ENCODE measurements at places on chromosomes 5 and 9.

GRCh38 chr9:37909326-37909725 is 5.4 kb upstream of the SLC25A51 start:
- no peak for DNase-seq

- no peak for DNase-seq
Observed at GRCh38 chr5:135711911-135712310, 122.6 kb upstream of the SLC25A48 start.

DNA sequence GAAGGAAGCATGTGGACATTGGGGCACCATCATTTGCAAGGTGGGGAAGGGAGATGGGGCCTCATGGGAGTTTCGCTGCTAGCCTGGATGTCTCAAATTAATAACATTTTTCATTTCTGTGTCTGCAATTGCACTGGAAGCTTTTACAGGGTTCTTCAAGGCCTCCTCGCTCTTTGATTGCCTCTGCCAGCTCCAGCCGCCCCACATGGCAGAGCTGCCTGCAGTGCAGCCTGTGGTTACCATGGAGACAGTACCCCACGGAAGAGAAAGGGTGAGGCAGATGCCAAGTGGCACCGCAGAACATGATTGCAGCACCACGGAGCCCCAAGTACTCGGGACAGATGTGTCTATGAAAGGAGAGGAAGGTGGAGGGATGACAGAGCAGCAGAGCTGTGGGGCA is 25.4 kb downstream of the CTNND2 start:
- no peak for DNase-seq

- DNase-seq: no peak
Observed at GRCh38 chr9:133187561-133188005, 21.5 kb downstream of the OBP2B start.

- no peak for DNase-seq
Observed at GRCh38 chr5:72515211-72515610, 8.0 kb upstream of the ZNF366 start.

DNA sequence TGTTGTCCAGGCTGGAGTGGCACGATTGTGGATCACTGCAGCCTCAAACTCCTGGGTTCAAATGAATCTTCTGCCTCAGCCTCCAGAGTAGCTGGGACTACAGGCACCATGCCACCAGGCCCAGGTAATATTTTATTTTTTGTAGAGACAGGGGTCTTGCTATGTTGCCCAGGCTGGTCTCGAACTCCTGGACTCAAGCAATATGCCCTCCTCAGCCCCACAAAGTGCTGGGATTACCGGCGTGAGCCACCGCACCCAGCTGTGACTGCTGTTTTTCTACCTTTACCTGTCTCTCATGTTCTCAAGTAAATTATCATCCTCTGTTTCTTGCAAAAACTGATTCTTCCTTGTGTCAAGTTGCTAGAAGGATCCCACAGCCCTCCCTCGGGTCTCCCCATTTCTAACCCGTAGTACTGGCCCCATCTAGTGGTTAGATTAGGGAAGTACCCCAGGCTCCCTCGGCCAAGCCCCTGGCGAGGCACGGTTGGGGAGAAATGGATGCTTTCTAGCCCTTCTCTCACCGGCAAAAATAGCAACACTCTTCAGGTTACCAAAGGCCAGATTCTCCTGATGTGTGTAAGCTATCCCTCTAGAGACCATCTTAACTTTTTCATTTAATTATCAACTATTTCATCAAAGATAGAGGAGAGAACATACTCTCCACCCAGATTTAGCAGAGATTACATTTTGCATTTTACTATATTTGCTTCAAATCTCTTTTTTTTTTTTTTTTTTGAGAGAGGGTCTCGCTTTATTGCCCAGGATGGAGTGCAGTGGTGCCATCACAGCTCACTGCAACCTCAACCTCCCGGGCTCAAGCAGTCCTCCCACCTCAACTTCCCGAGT is 19.2 kb upstream of the TOR1B start:
- DNase-seq: peak; percentile 85

DNA sequence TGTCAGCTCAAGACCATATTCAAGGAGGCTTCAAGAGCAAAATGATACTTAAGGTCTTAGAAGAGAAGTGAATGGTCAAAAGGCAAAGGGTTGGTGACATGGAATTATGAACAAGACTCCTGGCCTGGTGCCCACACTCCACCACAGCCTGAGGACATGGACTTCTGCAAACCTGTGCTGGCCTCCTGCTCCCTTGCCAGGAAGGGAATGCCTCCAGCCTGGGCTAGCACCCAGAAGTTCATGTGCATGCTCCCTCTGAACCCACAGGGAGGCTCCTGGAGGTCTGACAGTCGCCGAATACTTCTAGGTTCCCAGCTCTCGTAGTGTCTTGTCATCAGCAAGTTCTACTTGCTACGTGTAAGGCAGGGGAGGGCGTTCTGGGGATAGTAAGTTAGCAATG is 156.7 kb downstream of the FSTL4 start:
- DNase-seq: no peak

- no peak for DNase-seq
Observed at GRCh38 chr5:97165726-97166125, 17.3 kb downstream of the RIOK2 start.

- DNase-seq: no peak
Observed at GRCh38 chr5:26847041-26847736, 191.2 kb downstream of the CDH9 start.

DNA sequence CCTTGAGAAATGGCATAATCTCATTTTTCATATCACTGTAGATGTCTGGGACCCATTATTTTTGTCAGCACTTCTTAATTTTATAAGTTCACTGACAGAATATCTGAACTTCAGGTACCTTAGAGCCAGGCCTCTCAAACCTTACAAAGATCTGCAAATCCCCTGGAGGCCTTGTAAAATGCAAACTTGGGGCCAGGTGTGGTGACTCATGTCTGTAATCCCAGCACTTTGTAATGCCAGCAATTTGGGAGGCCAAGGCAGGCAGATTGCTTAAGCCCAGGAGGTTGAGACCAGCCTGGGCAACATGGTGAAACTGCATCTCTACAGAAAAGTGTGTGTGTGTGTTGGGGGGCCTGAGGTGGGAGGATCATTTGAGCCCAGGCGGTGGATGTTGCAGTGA is 30.8 kb downstream of the RASGRF2 start:
- DNase-seq: no peak

DNA sequence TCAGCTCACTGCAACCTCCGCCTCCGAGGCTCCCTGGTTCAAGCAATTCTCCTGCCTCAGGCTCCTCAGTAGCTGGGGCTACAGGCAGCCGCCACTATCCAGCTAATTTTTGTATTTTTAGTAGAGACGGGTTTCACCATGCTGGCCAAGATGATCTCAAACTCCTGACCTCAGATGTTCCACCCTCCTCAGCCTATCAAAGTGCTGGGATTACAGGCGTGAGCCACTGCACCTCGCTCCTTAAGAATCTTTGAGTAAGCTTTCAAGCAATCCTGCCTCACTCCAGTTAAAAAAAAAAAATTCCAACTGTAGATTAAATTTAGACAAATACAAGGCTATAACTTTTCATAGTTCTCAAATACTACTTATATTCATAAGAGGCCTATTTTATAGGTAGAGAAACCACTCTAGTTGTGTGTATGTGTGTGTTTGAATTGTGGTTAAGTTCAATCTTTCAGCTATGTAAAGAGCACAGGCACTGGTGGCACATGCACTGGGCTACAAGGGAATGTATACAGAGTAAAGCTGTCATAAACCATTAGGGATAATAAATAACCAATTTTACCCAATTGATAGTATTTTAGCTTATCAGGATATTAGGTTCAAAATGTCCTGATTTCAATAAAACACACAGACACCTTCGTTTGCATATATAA is 50.6 kb upstream of the RAPGEF6 start:
- DNase-seq: no peak

DNA sequence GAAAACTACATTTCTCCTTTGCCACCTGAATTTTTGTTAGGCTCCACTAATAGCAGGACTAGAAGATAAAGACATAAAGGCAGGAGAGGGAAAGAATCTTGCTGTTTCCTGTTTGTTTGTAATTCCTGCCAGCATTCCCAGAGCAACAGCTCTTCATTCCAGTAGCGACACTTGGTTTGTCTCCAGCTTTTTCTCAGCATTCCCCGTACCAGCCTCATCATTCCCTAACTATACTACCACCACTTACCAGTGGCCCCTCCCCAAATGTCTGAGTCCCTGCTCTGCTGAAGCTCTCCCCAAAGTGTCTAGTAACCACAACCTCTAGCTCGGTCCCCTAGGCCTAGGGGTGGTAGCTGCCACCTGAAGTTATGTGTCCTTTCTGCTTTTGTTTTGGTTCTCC is 18.6 kb downstream of the CETN3 start:
- DNase-seq: no peak

DNA sequence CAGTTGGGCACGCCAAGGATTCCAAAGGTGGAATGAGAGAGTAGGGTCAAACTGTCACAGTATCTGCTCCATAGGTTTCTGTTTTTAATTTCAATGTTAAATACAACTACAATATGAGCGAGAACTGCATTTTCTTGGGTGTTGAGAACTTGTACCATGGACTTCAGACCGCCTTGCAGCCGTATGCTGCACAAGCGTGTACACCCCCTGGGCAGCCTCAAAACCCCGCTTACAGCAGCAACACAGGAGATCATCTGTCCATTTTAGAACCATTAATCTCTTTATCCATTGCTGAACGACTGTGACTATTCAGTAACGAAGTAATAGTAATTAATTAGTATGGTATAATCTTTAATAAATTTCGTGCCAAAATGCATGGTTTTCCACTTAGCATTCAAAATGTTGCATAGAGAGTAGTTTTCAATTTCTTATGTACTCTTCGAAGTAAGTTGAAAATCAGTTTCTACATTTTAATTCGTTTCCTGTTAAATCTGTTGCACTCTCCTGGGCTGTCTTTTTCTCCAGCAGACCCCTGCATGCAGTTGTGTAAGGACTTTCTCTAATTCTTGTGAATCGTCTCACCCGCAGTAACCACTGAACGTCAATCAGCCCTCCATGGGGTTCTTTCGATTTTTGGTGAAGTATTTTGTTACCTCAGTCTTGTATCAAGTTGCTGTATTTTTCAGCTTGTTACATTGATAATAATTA is 42.0 kb upstream of the GARNL3 start:
- DNase-seq: no peak

DNA sequence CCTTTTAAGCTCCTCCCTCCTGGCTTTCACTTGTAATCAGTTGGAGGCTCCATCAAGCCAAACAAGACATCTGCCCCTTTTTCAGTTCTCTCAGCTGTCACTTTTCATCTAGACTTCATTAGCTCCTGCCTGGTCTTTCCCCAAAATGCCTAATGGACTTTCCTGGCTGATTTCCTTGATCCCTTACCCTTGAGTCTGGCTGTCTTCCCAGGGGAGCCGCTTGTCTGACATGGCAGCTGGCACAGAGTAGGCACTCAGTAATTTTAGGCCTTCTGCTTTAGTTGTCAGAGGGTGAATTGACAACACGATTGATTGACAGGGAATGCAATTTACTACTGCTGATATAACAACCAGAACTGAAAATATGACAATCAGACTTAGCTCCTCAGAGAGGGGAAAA is 2.1 kb downstream of the C9orf153 start:
- DNase-seq: no peak

DNA sequence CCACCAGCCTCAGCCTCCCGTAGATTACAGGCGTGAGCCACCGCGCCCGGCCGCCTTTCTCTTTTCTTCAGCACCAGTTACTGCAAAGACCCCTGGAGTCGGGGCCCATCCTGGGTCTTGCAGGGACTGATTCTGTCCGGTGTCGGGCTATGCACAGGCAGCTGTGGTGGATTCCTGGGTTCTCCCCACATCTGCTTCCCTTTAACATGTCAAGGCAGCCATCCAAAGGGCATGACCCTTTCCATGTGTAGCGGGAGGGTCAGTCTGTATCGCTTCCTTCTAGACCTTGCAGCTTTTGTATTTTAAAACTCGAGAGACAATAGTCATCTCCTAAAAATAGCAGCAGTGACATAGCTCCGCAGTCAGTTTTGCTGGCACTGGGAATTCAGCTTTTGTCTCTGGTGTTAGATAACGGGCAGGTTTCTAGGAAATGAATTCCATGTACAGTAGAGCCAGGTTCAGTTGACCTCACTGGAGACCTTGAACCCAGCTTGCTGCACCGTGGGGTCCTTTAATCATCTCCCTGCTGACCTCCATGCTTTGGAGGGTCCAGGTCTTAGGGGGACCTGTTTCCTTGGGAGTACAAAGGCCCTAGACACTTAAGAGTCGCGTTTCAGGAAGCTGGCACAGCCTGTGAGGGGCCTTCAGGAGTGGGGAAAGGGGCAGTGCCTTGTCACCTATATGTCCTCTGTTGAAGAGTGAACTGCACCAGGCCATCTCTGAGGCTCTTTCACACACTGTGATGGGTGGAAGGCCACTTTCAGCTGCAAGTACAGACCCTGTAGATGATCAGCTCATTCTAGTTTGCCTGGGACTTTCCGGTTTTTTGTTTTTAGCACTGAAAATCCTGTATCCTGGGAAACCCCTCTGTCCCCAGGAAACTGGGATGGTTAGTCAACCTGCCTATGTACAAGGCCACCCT is 13.8 kb downstream of the ANKRD33B start:
- DNase-seq: no peak

DNA sequence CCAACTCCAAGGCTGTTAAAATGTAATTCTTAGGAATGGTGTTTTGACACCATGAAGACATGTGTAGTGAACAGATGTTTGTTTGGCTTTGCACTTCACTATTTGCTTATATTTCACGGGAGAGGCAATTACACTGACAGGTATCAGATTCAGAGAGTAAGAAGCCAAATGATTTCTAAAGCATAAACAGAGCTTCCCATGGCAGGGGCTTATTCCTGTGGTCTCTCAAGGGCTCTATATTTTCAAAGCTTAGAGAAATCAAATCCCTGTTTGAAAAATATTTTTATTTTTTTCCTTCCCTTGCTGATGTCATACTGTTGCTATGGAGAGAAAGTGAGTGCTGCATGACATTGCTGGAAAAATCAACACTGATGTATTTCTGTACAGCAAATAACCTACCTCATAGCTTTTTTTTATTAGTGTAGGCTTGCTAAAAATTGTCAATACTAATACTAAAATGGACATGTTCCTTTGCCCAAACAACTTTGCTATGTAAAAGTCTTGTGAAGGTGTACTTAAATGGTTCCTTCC is 161.4 kb downstream of the GIN1 start:
- DNase-seq: no peak

- DNase-seq: no peak
Observed at GRCh38 chr5:95924720-95925377, 36.8 kb downstream of the ELL2 start.

GRCh38 chr5:8765886-8766285 is 780.0 kb downstream of the SEMA5A start:
- DNase-seq: no peak

- DNase-seq: no peak
Observed at GRCh38 chr5:14463629-14464028, 118.0 kb upstream of the OTULINL start.

GRCh38 chr9:70389188-70389587 is 25.3 kb downstream of the KLF9 start:
- no peak for DNase-seq

DNA sequence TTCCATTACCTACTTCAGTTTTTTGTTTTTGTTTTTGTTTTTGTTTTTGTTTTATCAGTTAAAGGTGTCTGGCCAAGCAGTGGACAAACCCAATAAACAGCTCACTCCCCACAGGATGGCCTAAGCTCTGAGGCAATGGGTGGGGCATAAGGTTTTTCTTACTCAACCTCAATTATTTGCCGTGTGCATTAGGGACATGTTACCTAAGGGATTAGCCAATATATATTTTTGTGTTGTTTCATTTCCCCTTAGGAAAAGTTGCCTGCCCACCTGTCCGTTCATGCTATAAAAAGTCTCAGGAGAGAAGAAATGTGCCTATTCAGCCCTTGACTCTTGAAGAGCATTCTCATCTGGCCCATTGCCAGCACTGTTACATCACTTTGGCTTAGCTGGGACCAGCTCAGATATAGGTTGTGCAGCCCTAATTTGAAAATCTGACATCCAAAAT is 7.3 kb downstream of the SH3RF2 start:
- DNase-seq: peak; percentile 12

- no peak for DNase-seq
Observed at GRCh38 chr5:111596705-111597104, 84.4 kb upstream of the STARD4 start.
